Thymus (tissue), 14 donors: ENCODE measurements at places on chromosomes 3 and 15.

DNA sequence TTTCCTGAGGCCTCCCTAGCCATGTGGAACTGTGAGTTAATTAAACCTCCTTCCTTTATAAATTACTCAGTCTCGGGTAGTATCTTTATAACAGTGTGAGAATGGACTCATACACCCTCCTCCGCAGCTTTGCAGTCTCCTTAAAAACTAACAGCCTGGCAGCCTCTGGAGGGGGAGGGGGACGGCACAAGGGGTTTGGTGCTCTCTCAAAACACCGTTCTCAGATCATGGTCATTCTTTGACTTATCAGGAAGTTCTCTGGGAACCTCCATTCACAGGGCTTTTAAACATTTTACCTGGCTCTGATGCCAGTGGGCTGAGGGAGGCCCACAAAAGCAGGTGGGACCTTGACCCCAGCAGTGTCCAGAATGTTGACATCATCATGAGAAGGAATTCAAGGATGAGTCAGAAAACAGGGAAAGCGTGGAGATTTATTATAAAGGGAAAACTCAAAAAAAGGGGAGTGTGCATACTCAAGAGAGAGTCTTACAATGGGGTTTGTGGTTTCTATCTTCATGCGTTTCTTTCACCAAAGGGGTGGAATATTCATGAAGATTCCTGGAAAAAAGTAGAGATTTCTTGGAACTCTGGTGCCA is 43.9 kb downstream of the ONECUT1 start:
- DNase-seq = no peak

- no peak for DNase-seq
Measured at GRCh38 chr3:183711516-183711915, 13.9 kb downstream of the YEATS2 start.

GRCh38 chr3:42080453-42080872 is 10.7 kb upstream of the TRAK1 start:
- no peak for DNase-seq

GRCh38 chr3:104796556-104796955 is 570.2 kb upstream of the ALCAM start:
- DNase-seq = no peak

DNA sequence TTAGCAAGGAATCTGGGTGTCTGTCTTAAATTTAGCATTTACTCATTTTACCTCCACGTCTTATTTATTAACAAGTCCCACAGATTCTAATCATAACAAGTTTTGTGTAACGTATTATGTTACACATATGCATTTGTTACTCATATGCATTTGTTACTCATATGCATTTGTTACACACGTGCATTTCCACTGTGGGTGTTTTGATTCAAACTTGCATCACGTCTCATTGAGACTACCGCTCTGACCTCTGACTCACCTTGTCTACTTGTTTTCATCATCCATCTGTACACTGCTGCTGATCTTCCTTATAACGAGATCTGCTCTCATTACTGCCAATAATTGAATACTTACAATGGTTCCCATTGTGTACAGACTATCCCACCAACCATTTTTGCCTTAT is 1141.4 kb downstream of the TBL1XR1 start:
- no peak for DNase-seq

DNA sequence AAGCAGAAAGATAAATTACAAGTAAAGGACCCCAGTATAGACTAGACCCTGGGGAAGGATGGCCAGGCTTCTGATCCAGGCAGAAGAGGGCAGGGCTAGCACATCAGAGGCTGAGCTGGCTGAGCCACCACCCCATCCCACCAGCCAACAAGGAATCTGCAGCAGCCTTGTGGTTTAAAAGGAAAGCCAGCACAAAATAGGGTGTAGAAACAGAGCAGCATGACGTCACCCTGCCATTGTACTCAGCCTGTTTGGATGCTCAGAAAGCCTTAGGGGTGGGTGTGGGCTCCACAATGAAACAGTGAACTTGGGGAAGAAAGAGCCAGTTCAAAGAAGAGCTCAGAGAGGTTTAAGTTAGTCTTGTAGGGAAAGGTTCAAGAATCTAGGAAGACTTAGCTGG is 28.2 kb downstream of the DUOX1 start:
- DNase-seq = no peak

DNA sequence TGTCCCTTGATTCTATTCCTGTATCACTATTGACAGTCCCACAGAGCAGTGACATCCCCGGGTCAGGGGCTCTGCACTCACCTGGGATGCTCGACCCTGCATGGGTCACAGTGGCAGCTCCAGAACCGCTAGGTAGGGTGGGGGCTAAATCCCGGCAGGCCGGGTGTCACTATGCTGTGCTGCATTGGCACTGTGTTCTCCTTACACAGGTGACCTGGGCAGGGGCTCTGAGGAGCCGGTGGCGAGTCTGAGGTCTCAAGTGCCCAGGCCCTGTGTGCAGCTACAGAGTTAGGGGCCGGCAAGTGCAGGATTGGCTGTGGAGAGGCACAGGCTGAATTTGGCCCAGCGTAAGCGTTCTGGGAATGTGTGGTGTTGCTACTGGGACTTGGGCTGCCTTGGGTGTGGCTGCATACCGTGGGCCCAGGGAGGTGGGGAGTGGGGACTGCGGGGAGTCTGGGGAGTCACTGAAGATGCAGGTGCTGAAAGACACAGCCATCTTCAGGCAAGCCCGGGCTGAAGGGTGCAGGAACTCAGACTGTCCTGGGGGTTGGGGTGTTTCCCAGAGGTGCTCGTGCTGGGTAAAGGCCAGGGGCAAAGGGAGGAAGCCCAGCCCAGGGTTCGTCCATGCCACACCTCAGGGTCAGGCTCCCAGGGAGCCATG is 102.6 kb upstream of the PRR20G start:
- DNase-seq = no peak

DNA sequence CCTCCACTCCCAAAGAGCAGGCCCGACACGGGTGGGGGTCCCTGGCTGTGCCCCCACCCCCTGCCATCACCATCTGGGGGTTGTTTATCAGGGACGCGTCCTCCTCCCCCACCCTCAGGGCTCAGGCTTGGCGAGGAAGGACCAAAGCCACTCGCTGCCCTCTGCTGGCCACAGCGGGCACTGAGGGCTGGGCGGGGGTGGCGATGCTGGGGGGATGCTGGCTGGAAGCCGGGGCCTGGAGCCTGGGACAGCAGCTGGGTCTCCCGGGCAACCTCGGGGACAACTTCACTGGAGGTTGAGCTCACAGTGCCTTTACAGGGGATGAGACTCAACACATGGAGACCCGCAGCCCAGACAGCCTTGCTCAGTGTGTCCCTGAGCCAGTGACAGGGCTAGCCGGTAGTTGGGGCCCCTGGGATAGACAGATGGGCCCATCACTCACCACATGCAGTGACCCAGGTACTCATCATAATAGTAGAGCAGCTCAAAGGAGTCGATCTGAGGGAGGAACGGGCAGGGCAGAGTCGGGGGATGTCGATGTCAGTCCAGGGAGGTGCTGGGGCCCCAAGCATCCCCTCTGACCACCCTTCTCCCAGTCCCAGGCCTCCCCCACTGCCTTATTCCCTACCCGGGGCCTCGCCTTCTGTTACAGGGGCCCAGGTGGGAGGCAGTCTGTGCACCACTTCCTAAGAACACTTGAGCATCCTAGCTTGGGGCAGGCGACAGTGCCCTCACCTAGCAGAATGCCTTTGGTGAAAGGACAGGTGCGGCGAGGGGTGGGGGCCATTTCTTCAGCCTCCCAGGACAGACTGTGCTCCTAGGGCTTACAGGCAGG is 5.9 kb upstream of the CALML4 start:
- DNase-seq = no peak

DNA sequence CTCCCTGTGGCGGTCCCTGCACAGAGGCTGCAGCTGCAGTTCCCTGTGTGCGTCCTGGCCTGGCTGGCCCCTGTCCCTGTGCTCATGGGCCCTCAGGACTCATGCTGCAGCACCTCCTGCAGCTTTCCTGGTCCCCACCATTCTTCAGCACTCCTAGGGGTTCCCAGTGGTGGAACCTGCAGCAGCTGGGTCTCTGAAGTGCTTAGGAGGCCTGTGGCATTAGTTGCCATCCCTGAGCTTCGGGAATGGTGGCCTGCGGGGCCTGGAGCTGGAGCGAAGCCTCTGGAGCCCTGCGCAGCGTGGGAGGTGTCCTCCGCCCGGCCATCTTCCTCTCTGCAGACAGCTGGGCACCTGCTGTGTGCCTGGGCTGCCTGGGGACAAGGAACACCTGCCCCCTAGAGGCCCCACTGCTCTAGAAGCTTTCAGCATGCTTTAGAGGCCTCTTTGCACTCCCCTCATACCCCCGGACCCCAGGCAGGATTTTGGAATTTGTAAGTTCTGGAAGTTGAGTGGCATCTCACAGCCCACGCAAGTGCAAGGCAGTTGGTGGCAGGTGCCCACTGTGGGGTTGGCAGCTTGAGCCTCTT is 13.1 kb downstream of the PLXNA1 start:
- DNase-seq = no peak

DNA sequence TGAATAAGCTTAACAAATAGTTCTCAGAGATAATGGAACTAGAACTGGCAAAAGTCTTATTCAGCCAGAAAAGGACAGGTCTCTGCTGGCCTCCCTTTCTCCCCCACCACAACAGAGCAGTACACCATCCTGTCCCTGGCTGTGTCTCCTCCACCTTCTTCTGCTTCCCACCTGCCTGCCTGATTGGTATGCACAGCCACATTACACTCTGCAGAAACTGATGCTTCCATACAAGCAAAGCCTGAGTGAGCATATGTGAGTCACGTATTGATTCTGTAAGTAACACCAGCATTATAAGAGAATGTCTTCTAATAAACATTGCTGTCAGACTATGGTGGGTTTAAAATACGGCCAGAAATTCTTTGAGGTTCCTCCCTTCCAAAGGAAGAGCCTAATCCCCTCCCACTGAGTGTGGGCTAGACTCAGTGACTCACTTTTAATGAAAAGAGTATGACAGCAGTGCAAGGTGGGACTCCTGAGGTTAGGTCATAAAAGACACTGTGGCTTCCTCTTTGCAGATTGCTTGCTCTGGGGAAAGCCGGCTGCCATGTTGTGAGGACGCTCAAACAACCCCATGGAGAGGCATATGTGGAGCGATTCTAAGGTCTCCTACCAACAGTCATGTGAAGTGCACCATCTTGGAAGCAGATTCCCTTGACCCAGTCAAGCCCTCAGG is 44.4 kb downstream of the ANXA2 start:
- no peak for DNase-seq

DNA sequence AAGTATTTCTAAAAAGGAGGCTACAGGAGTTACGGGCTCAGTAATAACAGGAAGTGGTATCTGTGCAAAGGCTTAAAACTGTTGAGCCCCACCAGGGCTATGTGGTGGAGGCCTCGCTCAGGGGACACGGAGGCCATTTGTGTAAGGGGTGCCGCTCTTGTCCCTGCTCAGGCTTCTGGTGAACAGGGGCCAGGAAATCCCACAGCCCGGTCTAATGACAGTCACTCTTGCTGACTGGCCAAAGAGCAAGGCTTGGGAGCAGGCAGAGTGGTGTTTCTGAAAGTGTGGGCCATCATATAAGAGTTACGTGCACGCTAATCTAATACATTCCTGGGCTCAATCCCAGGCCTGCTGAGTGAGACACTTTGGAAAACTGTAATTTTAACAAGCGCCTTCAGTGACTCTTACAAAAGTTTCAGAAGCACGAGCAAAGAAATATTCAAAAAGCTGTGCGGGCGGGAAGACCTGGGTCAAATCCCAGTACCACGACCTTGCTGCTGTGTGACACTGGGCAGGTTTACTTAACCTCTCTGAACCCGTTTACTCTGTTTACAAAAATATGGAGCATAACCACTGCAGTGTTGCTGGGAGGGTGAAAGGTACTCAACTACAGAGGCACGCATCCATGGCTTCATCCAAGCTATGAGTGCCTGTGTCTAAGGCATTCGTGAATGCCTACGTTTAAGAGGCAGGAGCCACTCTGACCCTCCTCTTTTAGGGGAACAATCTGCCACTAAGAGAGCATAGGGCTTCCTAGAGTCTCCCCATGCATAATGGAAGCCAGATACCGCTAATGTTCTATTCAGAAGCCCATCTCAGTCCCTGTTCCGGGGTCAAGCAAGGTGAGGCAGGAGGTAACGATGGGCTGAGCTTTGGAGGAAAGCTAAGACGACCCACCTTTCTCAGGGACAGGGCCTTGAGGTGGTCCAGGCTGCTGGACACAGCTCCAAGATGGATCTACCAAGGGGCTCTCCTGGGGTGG is 2.0 kb downstream of the ATP10A start:
- no peak for DNase-seq

DNA sequence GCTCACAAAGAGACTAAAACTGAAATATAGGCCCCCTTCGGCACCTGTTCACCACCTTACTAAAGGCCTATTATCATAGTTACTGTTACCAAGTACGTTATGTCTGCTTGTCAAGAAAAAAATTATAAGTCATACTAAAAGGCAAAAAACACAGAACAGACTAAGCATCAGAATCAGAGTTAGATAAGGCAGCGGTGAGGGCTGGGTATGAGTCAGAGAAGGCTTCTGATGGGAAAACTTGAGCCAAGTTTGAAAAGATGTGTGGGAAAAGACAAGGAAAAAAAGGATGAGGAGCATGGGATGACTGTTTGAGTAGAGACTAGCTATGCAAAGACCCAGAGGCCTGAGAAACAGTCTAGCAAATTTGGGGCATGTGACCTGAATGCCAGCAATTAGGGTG is 387.2 kb upstream of the SGO1 start:
- DNase-seq = no peak

- DNase-seq = peak; percentile 70
Measured at GRCh38 chr15:75335705-75336355, at the start of gene COMMD4. COMMD4 (plus strand) TSS chr15:75336063; CDS start chr15:75336090, 27 bp downstream.

- peak; percentile 10 for DNase-seq
Measured at GRCh38 chr3:128011140-128011539, 41.1 kb upstream of the SEC61A1 start.

GRCh38 chr15:66494262-66494661 is 3.3 kb downstream of the SNAPC5 start:
- DNase-seq = no peak

- no peak for DNase-seq
Measured at GRCh38 chr15:89857673-89858072, 36.1 kb downstream of the AP3S2 start.

DNA sequence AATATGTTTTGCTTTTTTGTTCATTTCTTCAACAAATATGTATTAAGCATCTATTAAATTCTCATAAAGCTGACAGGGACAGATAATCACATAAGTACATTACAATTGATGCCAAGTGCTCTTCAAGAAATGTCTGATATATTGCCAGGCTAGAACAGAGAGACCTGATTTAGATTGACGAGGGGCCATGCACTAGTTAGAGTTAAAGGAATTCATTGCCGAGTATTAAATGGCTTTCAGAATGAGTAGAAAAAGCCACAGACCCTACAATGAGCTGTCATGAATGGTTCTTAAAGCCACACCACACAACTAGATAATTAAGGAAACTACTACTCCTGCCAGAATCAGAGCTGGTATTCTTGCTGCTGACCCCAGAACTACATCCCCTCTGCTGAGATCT is 250.2 kb upstream of the MME start:
- no peak for DNase-seq

- no peak for DNase-seq
Measured at GRCh38 chr3:57652203-57652602, 40.7 kb downstream of the DENND6A start.

GRCh38 chr15:92808598-92809063 is 91.5 kb upstream of the CHD2 start:
- DNase-seq = no peak
